ENCODE measurements at places on chromosomes 16 and 17.

- no peak for DNase-seq
These were observed 33.3 kb downstream of the CMTM3 start for GRCh38 chr16:66637806-66638205.

- DNase-seq: no peak
These were observed 805 bp upstream of the TANC2 start for GRCh38 chr17:62965174-62965685.

DNA sequence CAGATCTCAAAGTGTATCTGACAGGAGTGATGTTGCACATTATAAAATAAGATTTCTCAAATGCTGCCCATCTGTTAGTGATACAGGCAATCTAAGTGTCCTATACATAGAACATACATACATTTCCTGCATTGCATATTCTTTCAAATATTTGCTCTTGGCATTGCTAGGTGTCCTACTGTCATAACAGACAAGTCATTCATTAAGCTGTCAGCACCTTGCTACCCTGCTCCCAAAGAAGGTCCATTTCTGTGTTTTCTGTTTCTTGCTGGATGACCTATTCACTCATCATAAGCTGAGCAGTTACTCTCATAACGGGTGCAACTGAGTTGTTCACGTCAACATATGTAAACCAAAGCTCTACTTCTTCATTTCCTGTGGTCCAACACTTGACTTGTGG, 719.0 kb downstream of the KCNJ2 start:
- no peak for DNase-seq

DNA sequence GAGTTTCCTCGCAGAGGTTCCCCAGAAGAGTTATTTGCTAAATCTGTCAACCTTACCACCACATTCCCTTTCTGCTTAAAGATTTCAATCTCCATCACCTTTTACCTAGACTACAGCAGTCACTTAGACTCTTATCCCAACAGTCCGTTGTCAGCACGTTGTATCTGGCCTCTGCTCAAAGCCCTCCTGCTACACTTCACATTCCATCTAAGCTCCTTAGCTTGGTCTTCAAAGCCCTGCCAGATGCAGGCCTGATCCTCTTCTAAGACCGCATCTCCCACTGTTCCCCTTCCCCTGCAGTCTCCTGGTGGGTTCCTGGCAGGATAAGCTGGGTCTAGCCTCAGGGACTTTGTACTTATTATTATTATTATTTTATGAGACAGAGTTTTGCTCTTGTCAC, 10.3 kb upstream of the SRCAP start:
- no peak for DNase-seq
